ENCODE measurements at places on chromosomes 6 and 20.

- no peak for DNase-seq
Observed at GRCh38 chr6:108800427-108800864, 47.8 kb upstream of the ARMC2 start.

GRCh38 chr20:63953764-63954429 is 2.3 kb downstream of the UCKL1 start:
- DNase-seq, result no peak

DNA sequence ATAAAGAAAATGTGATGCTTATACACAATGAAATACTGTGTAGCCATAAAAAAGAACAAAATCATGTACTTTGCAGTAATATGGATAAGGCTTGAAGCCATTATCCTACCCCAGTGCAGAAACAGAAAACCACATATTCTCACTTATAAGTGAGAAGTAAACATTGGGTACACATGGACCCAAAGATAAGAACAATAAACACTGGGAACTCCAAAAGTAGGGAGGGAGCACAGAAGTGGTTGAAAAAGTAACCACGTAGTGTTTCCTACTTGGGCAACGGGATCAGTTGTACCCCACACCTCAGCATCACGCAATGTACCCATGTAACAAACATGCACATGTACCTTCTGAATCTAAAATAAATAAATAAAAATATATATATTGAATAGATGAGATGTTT is 8.2 kb downstream of the IRAK1BP1 start:
- DNase-seq, result no peak

DNA sequence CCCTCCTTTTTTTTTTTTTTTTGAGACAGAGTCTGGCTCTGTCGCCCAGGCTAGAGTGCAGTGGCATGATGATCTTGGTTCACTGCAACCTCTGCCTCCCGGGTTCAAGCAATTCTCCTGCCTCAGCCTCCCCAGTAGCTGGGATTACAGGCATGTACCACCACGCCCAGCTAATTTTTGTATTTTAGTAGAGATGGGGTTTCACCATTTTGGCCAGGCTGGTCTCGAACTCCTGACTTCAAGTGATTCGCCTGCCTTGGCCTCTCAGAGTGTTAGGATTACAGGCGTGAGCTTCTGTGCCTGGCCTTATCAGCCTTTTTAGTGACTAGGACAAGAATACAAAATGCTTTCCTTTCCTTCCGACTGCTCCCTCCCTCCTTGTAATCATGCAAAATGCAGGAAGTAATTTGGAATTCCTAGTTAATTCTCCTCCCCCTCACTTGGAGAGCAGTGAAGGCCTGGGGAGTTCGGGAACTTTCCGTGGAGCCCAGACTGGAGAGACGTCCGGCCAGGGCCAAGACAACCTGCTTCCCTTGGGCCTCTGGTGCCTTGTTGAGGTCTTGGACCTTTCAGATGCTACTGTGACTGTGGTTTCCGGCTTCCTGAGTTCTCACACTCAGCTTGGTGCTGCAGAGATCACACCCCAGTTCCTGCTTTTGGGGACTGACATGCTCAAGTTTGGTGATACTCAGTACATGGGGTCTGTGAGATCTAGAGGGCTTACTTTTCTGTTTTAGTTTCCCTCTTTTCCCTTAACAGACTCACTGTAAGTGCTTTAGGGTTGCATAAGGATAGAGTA is 3.9 kb upstream of the PHF20 start:
- no peak for DNase-seq

GRCh38 chr6:3402310-3403237 is 54.3 kb downstream of the SLC22A23 start:
- DNase-seq, result no peak

GRCh38 chr6:3347247-3347646 is 88.5 kb downstream of the PSMG4 start:
- DNase-seq, result no peak
